ENCODE measurements at places on chromosomes 1 and 21.

DNA sequence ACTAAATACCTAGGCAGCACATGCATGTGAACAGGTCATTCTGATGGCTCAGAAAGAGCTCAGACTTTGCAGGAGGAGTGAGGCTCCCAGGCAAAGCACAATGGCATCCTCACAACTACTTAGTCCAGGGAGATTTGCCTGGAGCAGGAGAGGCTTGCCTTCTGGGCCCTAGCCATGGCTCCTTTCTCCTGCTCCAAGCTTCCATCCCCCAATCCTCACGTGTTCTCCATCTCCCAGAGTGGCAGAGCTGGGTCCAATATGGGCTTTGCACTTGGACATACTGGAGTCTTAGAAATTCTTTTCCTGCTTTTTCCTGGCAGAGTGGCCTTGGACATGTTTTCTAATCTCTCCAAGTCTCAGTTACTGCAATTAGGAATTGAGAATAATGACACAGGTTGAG lies 15.8 kb downstream of the MYBPH start:
- DNase-seq: no peak

DNA sequence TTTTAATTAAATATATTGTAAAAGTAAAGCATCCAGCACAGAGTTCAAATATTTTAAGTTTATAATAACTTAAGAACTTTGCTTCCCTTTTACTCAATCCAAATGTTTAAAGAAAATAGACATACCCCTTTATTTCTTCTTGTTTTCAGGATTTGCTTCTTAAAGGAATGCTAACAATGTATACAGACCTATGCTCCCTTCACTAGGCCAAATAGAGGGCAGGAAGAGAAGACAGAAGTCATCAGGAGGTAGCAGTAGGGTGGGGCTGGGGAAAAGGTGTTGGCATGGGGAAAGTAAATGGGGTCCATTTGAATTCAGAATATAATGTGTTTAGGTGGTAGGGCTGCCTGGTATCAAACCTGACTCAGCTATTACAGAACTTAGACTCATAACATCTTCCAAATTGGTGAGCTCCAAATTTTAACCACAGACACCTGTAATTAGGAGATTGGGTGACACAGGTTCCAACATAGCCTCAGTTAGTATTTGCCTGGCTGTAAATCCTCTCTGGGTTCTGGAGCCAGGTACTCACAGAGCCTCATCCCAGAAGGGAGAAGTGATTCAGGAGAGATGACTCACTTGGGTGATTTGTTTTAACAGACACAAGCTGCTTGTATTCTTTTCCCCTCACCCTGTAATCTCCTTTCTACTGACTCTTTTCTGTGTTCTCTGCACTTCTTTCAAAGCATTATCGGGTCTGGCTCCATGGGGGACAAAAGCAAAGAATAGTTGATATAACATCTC lies 60.1 kb upstream of the DUSP10 start:
- DNase-seq: no peak

DNA sequence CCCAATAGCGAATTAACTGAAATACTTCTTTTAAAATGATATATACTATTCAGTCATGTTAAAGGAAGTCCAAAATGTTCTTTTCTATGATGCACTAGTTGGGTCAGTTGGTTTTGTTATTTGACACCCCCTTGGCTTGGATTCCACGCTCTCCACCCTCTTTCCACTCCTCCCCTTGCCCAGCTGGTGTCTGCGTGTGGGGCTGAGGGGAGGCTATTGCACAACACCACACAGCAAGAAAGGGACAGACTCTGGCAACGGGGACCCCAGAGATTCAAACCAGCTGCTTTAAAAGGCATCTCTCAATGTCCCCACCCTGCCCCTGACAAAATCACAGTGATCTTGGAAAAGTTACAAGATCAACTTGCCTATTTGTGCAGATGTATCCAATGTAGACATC lies 394.3 kb downstream of the TGFB2 start:
- no peak for DNase-seq

- DNase-seq: no peak
These were observed 11.1 kb downstream of the PDZK1 start for GRCh38 chr1:145695821-145696629.

DNA sequence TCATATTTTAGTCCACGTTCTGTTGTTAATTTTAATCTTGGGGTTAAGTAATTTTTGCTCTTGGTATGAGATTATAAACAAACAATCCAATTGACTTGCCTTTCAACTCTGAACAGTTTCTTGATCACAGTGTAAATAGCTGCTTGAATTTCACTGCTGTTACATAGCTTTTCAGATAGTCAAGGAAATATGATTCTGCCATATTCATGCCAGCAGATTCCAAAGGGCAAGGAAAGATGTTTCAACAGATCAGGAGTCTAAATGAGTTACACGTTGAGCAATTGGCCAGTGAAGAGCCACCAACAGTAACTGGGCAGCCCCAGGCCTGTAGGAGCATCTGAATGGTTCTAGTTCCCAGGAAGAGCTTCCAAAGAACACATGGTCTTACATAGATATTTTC lies 93.6 kb downstream of the LEPR start:
- DNase-seq: no peak

DNA sequence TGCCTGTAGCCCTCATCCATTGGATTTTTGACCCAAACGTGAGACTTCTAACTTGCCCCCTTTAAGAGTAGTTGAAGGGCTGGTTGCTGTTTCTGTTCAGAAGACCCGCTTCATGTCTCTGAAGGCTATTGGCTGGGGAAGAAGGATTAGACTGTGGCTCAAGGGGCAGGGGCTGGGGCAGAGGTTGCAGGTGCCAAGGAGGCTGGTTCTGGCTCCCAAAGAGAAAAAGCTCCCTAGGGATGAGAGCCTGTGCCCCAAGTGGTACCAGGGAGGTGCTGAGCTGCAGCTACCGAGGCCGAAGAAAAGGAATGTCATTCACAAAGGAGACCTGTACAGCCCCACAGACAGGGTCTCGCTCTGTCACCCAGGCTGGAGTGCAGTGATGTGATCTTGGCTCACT lies 5.8 kb downstream of the WNT3A start:
- no peak for DNase-seq

- DNase-seq: no peak
These were observed 51.7 kb upstream of the MYOCOS start for GRCh38 chr1:171570295-171570694.

- DNase-seq: no peak
These were observed 1.4 kb downstream of the ACOT7 start for GRCh38 chr1:6391951-6392808.

- no peak for DNase-seq
These were observed 4.4 kb downstream of the KCNN3 start for GRCh38 chr1:154865442-154866256.

- DNase-seq: no peak
These were observed 73.6 kb upstream of the TLR5 start for GRCh38 chr1:223216531-223217205.

GRCh38 chr1:50135716-50136115 lies 27.0 kb downstream of the ELAVL4 start:
- DNase-seq: no peak

DNA sequence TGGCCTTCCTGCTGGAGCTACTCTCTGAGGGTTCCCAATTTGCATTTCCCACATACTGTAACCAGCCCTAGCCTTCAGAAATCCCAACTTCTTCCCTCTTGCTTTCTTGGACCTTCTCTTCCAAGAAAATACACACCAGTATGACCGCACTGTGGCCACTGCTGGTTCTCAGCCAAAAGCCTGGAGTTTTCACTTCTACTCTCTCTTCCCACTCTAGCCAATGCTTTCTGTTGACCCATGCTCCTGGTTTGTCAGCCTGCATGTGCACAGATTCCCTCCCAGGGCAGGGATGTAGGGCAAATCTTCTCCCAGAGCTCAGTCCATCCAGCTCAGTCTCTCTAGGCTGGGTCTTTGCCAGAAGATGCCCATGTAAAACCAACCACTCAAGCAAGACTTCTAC lies 664 bp downstream of the SLAMF1 start:
- no peak for DNase-seq

DNA sequence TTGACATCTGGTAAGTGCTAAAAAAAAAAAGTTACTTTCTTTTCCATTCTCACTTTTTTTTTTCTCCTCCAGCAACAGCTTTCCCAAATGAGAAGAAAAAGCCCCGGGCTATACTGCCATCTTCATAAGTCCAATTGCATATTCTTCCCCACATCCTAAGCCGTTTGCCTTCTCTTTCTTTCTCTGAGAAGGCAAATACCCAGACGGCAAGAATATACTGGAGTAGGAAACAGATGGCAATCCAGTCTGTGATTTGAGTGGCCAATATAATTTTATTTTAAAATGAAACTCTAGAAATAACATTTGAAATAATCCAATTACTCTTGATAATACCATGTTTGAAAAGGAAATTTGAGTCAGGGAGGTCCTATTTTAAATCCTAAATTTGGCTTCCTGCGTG lies 44.6 kb upstream of the GREM2 start:
- no peak for DNase-seq

- DNase-seq: no peak
These were observed 380.1 kb upstream of the SPAG17 start for GRCh38 chr1:118564961-118565703.

DNA sequence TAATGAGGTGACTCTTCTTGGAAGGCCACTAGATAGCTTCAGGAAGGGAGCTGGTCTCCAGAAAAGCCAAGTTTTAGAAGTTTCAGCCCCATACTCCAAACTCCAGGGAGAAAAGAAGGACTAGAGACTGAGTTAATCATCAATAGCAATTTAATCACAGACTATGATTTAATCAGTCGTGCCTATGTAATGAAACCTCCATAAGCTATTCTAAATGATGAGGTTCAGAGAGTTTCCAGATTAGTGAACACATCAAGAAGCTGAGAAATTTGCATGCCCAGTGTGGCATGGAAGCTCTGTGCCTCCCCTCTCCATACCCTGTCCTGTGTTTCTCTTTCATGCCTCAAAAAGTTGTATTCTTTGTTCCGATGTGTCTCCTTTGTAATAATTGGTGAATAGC lies 49.2 kb upstream of the CCDC190 start:
- no peak for DNase-seq

DNA sequence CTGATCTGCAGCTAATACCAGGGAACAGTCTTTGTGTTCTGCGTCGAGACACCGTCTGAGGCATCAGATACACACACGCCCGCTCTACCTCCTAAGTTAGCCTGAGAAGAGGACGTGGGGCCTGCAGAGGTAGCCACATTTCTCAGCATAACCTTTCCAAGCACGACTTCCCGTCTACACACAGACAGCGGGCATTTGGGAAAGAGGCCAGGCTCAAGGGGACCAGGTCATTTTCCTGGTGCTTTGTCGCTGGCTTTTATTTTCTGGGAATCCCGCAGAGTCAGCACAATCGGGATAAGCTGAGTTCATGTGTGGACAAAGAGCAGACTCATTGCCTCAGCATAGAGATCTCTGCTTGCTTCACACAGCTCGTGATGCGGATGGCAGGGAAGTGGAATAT lies 72.5 kb upstream of the SMYD2 start:
- no peak for DNase-seq

DNA sequence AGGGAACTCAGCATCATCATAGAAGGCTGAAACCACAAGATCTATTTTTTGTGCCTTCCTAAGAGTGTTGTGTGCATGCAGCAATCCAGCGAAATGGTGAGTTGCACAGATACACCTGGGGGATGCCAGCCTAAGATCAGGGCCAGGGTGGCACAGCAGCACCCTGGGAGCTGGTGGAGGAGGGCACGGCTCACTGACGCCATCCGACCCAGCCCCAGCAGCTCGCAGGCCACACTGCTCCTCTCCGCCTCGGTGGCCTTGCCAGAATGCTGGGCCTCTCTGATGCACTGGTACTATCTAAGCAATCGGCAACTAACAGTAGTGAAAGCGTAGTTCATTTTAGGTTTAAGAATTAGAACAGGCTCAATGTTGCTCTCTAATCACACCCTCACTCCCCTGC lies 37.8 kb downstream of the CAPZB start:
- no peak for DNase-seq

DNA sequence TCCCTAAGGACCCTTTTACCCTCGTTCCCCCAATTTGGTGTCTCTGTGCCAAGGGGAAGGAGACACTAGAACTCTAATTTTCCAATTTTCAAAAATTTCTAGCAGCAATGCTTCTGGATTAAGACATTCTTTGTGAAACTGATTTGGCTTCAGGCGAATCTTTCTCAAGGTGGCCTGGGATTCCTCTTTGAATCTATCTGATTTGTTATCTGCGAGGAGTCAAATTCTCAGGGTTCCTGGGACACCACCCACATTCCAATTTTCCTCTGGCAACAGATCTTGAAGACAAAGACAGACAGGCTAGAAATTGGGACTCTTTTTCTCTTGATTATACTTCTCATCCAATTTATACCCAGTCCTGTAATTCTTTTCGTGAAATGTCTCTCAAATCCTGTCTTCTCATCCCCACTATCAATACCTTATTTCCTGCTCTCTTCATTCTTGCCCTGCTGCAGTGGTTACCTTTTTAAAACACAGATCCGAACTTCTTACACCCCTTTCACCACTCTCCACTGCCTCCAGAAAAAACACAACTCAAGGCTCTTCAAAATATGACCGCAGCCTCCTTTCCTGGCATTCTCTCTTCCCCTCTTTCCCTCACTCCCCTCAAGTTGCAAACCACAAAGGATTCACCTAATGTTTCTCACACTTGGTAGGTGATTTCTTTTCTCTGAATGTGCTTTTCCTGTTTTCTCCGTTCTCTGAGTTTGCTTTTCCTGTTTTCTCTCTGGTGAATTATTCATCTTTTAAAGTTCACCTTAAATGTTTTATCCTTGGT lies 2.7 kb upstream of the MPZL1 start:
- no peak for DNase-seq
